T-cell (primary cell): ENCODE measurements at places on chromosomes 12 and 14. TPM values are rescaled to one million over a fixed set of nuclear protein-coding genes. Genes with fewer than 3 reads are reported as not detected.

SLC41A2 gene
- total RNA-seq = 3.4 TPM

A2M gene
- total RNA-seq = 6.5 TPM

KCNA1 gene
- not detected for total RNA-seq

- DNase-seq = no peak
Observed at GRCh38 chr12:105205322-105206048, 30.5 kb downstream of the APPL2 start.

DNA sequence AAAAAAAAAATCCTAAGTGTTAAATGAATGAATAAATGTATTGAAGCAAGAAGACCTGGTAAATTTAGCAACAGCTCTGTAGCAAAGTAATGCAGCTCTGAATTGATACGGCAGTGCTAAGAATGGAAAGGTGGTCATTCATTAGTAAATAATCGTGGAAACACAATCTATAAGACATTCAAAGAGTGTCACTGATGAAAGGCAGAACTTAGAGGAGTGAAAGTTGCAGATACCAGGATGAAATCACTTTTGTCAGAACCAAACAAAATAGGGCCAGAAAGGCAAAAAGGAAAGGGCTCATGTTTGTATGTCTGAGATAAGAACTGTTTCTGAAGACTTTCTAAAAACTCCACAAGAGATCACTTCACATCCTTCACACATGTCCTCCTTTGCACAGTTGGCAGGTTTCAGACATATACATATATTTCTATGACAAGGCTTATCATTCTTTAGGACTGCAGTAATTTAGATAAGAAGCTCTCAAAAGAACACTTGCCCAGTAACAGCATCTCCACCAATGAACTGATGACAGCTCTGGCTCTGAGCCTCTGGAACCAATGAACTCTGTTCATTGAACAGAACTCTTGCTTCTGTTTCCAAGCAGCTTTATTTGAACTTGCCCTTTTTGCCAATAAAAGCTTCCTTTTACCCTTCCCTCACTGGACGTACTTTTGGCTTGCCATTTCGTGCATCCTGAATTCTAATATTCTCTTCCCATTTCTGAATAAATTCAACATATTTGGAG is 4.2 kb upstream of the LRR1 start:
- no peak for DNase-seq

- DNase-seq = no peak
Observed at GRCh38 chr12:101695706-101696105, 1.7 kb upstream of the CHPT1 start.

- DNase-seq = no peak
Observed at GRCh38 chr12:85280984-85281630, 1.1 kb downstream of the ALX1 start.

DNA sequence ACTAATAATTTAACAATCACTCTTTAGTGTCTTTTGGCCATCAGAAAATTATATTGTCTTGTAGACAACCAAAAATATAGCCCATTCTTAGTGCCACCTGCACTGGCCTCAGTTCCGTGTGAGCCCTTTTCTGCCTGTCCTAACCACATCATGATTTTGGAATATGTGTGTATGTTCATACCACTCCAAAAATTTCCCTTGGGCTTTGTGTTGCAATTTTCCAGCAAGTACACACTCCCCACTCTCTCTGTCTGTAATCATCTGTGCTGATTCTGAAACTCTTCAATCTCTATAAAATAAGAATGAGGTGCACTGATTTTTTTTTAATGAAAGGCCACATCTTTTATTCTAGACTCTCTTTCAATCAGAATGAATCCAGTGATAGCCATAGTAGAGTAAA is 196.0 kb downstream of the PIK3C2G start:
- DNase-seq = no peak
